ENCODE measurements at places on chromosomes 7 and 10. TPM values are rescaled to one million over a fixed set of nuclear protein-coding genes. Genes with fewer than 3 reads are reported as not detected.

DNA sequence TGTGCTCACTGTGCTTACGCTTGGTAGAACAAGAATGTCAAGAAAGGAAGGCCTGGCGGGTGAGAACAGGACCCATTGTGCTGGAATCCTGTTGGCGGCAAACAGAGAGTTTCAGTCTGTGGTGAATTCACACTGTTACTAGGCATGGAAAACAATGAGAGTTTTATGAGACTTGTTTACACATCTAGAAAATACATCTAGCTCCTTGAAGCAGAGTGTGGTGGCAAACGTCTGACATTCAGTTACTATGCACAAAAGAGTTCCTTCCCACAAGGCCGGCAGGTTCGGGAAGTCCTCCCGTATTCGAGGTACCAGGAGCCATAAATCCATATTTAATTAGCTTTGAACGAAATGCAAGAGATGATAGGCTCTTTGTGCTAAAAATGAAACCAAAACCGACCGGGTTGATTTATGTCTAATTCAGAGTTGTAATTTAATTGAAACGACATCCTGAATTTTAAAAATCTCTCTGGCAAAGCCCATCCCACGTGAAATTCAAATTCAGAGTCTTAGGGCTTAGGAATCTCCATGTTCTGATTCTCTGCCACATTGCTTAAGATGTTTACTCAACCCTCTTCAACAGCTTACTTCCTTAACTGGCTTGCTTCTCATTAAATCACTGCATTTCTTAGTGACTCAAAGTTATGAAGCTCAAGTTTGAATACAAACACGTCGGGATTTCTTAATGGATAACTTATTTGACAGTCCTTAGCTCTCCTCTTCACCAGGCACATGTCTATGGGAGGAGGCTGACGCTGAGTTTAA lies 299.9 kb upstream of the PITRM1 start:
- no peak for DNase-seq

The MYL10 gene
- total RNA-seq, result not detected

The CAMK2B gene
- 1.2 TPM for total RNA-seq

- no peak for DNase-seq
These were observed 7.0 kb upstream of the FUOM start for GRCh38 chr10:133364645-133365431.

DNA sequence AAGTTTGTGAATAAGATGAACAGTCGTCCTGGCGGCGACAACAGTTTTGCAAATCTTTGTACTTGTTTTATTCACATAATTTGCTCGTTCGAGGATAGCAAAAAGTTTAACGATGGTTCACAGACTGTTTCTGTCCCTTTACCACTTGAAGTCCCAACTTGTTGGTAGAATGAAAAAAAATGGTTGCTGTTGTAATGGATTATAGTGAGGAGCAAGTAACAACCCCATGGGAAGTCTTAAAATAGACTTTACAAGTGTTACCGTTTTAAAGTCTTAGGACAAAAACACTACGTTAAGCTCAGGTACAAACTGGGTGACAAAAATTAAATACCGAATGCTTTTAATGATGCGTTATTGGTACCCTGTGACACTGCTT lies 589 bp downstream of the LSM8 start:
- DNase-seq, result no peak

- no peak for DNase-seq
These were observed 351.2 kb downstream of the GFRA1 start for GRCh38 chr10:115921795-115922194.

- peak; percentile 63 for DNase-seq
These were observed 213.0 kb downstream of the DNAJB6 start for GRCh38 chr7:157549612-157550299.

DNA sequence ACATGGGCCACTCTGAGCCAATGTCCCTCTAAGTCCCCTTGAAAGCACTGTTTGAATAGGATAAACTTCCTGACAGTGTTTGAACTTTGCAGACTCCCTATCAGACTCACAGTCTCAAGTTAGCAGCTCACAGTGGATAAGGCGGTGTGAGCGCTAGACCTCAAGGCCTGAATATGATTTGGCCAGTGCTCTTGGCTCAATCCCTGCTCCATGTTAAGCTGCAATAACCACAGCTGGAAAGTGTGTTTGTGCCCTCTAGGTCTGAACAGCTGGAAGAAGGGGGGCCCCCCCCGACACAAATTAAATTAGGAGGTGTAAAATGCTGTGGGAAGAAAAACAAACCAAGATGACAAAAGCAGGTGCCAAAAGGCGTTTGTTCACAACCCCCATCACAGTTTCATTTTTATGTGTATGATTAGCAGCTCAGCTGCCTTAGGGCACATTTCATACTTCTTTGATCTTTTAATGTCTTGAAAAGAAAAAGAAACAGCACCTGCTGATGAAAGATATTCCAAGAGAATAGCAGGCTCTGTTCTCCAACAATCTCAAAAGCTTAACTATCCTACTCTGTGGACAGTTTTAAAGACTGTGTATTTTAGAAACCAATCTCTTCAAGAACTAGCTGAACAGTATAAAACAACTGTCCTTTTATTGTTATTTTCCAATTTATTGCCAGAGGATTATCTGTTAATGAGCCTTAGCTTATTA lies 167.6 kb downstream of the SNX13 start:
- DNase-seq, result peak; percentile 46

DNA sequence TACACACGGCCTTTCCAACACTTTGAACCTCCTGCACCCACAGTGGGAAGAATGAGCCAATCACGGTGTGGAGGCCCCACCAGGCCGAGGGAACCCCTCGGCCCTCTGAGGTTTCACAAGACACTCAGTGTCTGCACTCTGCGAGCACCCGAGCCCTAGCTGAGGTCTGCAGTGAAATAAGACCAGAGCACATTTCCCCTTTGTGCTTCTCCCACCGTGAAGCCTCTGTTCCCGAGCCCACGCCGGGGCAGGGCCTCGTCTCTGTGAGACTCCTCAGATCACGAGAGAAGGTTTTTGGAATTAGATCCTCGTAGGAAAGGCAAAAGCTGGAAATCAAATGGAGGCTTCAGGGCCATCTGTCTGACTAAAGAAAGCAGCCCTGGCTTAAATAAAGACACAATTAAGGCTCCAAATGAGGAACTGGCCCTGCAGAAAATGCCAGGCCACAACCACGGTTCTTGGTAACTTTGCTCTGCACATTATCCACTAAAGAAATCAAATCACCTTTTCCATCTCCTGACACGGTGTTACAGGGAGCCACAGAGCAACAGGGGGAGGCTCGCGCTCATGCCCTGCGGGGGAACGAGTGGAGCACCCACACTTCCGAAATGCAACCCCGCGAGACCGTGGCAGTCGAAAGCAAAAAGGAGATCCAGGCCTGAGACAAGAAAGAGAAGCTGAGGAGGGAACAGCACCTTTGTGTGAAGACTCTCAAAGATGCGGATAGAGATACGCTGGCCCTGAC lies 43.7 kb downstream of the FAM53B start:
- peak; percentile 76 for DNase-seq

DNA sequence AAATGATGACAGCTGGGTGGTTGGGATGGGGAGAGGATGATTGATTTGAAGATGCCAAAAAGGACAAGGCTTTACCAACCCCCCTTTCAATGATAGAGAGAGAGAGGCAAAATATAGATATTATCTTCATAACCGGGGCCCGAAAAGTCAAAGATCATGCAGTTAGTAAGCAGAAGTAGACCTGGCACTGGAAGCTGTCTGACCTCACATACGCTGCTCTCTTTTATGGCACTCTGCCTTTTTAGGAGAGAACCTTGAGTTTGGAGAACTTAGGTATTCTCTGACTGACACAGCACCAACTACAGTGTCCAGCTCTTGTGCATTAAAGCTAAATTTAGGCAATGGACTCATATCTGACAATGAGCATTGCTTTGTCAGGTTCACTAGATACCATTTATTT lies 30.7 kb downstream of the CNNM2 start:
- DNase-seq, result no peak

The ADAM12 gene
- 2.2 TPM for total RNA-seq

The SLC29A3 gene
- total RNA-seq, result 3.5 TPM

The PCGF5 gene
- 60.6 TPM for total RNA-seq

- no peak for DNase-seq
These were observed 252.5 kb downstream of the PAXIP1 start for GRCh38 chr7:154750353-154750801.

- peak; percentile 95 for DNase-seq
These were observed 47.7 kb downstream of the ZCCHC24 start for GRCh38 chr10:79397575-79398303.

The SLC35B4 gene
- 19.7 TPM for total RNA-seq

DNA sequence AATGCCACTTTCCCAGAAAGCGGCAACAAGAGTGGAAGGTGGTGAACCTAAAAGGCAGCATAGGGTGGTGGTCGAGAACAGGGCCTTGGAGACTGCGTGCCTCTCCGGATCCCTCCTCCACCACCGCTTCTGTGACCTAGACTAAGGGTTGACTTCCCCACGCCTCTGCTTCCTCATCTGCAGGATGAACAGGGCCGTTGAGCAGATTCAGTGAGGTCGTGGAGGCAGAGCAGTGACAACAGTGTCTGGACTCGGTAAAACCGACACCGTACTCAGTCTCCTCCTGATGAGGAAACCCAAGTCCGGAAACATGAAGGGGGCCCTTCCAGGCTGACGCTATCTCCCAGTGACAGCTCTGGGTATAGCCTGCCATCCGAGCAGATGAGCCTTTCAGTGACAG lies 162.6 kb downstream of the CELF2 start:
- DNase-seq, result no peak

The AOAH gene
- total RNA-seq, result 12.9 TPM

All from posterior vena cava (tissue), 2 donors.